Naive B cell (primary cell): ENCODE measurements at places on chromosomes 3 and 15.

- no peak for DNase-seq
Observed at GRCh38 chr3:149214702-149215101, 6.9 kb downstream of the CP start.

GRCh38 chr15:73303636-73304035, 65.1 kb downstream of the HCN4 start:
- no peak for DNase-seq

GRCh38 chr3:116971531-116971930, 262.0 kb downstream of the TUSC7 start:
- no peak for DNase-seq

- no peak for DNase-seq
Observed at GRCh38 chr3:115947325-115947724, 324.0 kb downstream of the GAP43 start.

DNA sequence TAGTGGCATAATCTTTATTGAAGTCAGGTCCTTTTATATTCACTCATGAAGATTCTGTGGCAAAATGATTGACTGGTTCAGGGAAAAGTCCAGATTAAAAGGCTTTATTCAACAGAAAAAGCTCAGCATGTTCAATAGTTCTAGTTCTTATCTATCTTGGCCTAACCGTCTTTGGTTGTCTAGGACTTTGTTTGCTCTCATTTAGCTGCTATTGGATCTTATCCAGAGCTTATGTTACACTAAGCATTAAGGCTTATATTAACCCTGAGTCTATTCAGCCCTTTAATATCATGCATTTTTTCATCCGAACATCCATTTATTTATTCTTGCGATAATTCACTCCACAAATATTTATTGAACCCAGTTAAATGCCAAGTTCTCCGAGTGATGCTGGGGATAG, 601.0 kb upstream of the SGO1 start:
- no peak for DNase-seq

DNA sequence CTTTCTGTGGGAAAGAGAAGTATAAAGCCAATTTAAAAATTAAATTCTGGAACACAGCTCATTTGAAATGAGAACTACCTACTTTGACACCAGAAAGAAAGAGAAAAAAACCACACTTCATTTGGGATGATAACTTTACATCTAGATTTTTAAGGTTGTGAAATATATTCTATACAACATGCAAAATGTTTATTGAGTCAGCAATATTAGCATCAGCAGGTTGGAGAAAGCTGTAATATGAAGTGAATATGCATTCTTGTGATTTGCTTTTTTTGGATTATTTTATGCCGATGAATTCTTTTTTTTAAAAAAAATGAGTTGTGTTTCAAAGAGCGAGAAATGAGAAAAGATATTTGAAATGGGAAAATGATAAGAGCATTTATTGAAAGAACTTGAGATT, 307.0 kb upstream of the DPPA4 start:
- no peak for DNase-seq

- DNase-seq = no peak
Observed at GRCh38 chr3:97960993-97961766, 11.1 kb downstream of the RIOX2 start.

GRCh38 chr15:58182460-58183163, 44.4 kb downstream of the AQP9 start:
- no peak for DNase-seq
